Aorta (tissue), 5 donors: ENCODE measurements at places on chromosomes 6 and 20. TPM values are rescaled to one million over a fixed set of nuclear protein-coding genes. Genes with fewer than 3 reads are reported as not detected.

- no peak overlapping the region for H3K4me3 ChIP-seq
- H3K27ac ChIP-seq, result no peak overlapping the region
- no peaks in the 10 kb centered on the region for H3K27me3 ChIP-seq
- no peak for DNase-seq
- no peaks in the 10 kb centered on the region for H3K4me1 ChIP-seq
Measured at GRCh38 chr6:162615016-162615705, 112.4 kb downstream of the PRKN start.

DNA sequence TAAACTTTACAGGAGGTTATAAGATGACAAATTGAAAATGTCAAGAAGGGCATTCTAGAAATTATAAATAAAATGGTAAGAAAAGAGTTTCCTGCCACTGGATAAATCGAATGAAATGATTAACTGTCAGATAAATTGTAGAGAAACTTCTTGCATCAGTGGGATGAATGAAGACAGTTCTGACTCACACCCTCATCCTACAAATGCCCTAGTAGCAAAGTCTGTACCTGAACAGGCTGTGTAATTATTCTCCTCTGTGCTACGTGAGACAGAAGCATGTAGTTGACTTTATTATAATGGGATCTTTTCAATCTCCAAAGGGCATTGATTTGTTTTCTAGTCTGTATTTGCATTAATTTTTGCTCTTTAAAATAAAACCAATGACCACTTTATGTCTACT is 47.3 kb downstream of the IYD start:
- no peaks in the 10 kb centered on the region for H3K36me3 ChIP-seq
- no peaks in the 10 kb centered on the region for H3K27me3 ChIP-seq
- no peak overlapping the region for H3K4me3 ChIP-seq
- no peak for DNase-seq
- no peak overlapping the region for H3K27ac ChIP-seq

DNA sequence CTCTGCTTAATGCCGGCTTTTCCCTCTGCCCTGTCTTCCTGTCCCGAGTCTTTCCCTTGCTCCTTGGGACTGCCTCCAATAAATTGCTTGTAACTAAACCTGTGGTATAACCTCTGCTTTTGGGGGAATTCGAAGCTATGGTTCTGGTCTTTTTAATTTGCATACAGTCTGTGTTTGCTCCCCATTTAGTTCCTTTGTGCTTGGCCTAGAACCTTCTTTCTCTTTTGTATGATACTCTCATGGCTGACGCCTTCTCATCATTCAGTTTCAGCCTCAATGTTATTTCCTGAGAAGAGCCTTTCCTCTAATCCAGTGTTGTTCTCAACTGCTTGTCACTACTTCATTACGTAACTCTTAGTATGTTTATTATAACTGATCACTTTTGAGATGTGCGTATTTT is 248.0 kb downstream of the PHF3 start:
- no peak overlapping the region for H3K27ac ChIP-seq
- no peaks in the 10 kb centered on the region for H3K27me3 ChIP-seq
- H3K4me1 ChIP-seq, result no peaks in the 10 kb centered on the region

DNA sequence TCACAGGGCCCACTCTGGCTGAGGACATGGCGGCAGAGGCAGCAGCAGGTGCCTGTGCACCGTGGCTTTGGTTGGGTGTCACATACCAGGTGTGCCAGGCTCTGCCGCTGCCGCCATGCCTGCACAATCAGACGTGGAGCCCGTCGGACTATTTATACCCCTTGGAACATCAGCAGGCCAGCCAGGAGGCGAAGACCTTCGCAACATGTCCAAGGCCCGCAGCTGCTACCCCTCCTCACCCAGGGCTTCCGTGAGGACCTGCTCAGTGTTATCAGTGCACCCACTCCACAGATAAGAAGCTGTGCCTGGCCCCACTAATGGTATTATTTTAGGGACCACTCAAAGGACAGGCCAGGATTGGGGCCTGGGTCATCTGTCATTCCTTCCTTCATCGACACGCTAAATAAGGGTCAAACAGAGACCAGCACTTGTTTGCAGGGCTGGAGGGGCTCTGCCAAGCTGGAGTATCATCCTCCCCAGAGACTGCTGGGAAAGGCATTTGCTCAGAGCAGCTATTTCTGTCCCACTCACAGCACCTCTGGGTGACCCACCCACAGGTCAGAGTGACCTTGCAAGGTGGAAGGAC is 109.2 kb downstream of the BMP7 start:
- H3K27ac ChIP-seq, result no peak overlapping the region
- peak; percentile 70 for DNase-seq
- H3K4me1 ChIP-seq, result no peaks in the 10 kb centered on the region
- no peaks in the 10 kb centered on the region for H3K27me3 ChIP-seq

- H3K27ac ChIP-seq, result no peak overlapping the region
- no peak overlapping the region for H3K4me3 ChIP-seq
- H3K4me1 ChIP-seq, result no peaks in the 10 kb centered on the region
- DNase-seq, result no peak
- H3K36me3 ChIP-seq, result no peaks in the 10 kb centered on the region
- peaks cover 2% of the 10 kb centered on the region for H3K27me3 ChIP-seq
Measured at GRCh38 chr6:28809947-28810658, 113.7 kb downstream of the TRIM27 start.

- no peaks in the 10 kb centered on the region for H3K36me3 ChIP-seq
- H3K27me3 ChIP-seq, result no peaks in the 10 kb centered on the region
- H3K27ac ChIP-seq, result no peak overlapping the region
Measured at GRCh38 chr20:48797850-48798747, 29.7 kb downstream of the PREX1 start.

GRCh38 chr20:46701057-46701456 is 8.4 kb upstream of the SLC2A10 start:
- DNase-seq, result no peak
- no peaks in the 10 kb centered on the region for H3K27me3 ChIP-seq
- no peak overlapping the region for H3K27ac ChIP-seq
- H3K36me3 ChIP-seq, result no peaks in the 10 kb centered on the region
- H3K4me1 ChIP-seq, result no peaks in the 10 kb centered on the region
- no peak overlapping the region for H3K4me3 ChIP-seq

The GSTA4 gene
- 18.8 TPM for total RNA-seq
